Occipital lobe (tissue), 3 donors: ENCODE measurements at places on chromosomes 3 and 15.

GRCh38 chr3:152910211-152910610 is 75.3 kb downstream of the P2RY1 start:
- DNase-seq: no peak

DNA sequence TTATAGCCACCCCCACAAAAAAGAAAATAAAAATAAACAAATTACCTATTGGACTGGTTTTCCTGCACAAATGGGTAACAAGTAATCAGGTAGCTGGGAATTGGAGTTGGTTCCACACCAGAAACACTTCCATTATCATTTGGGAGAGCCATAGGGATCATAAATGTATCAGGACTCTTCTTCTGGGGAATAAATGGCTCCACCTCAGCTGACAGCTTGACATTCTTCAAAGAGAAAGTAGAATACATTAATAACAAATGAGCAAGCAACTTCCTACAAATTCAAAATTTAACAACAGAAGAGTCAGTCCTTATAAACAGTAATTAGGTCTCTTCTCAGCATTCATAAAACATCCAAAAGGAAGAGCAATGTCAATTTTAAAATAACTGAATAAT is 8.7 kb downstream of the SECISBP2L start:
- no peak for DNase-seq

DNA sequence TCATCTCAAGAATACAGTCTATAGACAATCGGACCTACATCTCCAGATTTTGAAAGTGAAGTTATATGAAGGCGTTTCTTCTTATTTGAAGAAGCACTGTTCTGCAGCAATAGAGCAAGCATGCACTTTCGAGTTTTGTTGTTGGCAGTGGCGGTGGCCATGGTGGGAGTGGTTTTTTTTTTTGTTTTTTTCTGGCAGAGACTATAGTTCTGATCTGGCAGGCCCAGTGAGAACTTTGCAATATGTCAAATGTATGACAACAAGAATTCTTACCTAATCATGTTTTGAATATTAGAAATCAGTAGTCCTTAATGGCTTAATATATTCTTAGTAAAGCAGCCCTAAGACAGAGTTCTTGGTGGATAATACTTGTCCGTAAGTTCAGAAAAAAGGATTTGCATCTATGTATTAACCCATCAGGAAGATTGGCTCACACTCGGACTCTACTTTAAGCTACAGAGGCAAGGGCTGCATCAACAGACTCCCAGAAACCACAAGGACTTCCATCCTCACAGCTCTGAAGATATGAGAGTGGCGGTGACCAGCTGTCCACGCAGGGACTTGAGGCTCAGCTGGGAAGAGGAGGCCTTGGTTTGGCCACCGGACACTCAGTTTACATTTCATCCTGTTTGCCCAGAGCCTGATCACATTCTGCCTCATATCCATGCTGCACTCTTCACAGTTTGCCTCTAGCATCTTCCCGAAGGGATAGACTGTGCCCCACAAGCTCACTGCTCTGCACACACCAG is 124.1 kb upstream of the THBS1 start:
- no peak for DNase-seq

DNA sequence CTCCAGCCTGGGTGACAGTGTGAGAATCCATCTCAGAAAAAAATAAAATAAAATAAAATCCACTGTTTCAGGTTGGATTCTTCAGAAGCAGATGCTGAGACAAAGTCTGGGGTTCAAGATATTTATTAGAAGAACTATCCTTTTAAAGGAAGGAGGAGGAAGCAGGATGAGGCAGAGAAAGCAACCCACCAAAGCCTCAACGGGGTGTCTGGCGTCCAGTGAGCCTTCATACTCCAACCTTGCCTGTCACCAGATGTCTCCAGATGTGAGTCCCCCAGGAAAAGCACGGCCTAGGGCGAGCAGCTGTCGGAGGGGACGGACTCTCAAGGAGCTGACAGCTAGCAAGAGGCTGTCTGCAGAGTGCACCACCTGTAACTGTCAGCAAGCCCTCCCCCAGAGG is 37.3 kb downstream of the MB21D2 start:
- no peak for DNase-seq

DNA sequence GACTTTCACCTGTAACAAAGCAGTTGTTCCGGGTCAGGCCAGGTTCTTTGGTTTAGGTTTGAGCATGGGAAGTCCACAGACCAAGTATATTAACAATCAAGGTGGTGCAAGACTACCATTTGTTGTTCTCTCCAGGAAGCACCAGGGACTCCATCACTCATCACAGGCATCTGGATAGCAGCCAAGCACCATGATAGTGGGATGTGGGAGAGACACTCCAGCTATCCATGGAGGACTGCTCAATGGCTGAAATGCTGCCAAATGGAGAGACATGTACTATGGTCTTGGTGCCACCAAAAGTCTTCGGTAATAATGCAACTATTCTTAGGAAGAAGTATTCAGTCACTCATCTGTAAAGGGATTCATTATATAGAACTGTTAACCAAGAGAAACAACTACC is 143.0 kb downstream of the TNIK start:
- DNase-seq: no peak

DNA sequence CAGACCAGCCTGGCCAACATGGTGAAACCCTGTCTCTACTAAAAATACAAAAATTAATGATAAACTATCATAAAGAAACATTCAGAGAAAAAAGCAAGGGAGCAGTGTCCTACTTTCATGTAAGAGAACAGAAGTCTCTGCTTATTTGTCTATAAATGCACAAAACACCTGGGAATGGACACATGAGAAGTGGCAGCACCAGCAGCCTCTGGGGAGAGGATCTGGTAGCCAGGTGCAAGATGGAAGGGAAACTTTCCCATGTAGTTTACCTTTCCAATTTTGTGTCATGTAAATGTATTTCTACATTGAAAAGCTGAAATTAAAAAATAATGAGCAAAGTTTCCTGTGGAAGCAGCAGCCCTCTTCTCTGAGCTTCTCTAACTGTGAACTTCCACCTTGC is 18.8 kb downstream of the SCAP start:
- DNase-seq: no peak

DNA sequence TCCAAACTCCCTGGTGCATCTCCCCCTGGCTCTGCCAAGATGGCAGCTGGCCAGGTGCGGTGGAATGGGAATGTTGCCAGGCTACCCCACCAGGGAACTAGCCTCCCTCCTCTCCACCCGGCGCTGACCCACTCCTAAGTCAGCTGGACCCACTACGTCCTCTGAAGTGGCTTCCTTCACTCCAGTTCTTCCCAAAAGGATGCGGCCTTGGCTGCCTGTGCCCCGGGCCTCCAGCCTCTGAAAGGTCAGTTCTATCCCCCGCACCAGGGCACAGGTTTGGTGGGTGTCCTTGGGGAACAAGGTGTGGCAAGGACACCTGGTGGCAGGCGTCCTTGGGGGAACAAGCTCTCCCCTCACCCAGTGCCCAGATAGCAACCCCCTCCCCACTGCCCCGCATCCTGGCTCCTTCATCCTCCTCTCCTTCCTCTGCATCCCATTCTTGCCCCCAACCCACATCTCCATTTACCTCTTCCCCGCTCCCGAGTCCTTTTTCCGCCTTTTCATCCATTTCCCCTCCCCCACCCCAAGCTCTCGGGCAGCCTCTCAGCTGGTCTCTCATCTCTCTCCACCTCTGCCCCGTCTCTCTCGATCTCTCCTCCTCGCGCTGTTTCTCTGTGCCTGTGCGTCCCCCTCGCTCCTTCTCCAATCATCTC is 54.0 kb downstream of the LHFPL4 start:
- DNase-seq: no peak

- DNase-seq: no peak
These were observed 40.5 kb upstream of the B3GNT5 start for GRCh38 chr3:183212565-183212964.

DNA sequence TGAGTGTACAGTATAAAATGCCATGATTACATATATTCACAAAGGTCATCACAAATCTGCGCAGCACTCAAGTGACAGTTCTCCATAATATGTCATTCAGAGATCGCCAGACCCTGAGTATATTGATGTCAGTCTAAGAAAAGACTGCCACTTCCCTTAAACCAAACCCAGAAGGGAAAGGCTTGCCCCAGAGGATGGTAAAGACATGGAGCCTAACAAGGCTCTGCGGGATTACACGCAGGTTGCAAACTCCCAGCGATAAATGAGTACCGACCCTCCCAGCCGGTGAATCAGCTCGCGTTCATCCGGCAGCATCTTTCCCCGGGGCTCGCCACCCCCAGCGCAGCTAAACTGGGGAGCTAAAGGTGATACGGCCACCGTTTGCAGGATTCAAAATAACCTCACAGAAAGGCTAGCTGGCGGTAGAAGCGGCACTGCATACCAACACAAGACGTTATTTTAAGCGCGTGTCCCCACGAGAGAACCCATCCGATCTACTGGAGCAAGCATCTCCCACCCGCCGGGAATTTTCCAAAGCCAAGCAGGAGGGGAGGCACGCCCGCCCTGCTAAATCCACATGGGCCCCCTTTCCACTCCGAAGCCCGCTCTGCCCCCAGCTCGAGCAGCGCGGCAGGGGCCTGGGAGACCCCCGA is 643 bp downstream of the MYO5A start:
- DNase-seq: peak; percentile 55

GRCh38 chr3:143613226-143613625 is 235.0 kb downstream of the SLC9A9 start:
- DNase-seq: no peak

GRCh38 chr15:98444138-98444537 is 204.2 kb upstream of the IGF1R start:
- no peak for DNase-seq

DNA sequence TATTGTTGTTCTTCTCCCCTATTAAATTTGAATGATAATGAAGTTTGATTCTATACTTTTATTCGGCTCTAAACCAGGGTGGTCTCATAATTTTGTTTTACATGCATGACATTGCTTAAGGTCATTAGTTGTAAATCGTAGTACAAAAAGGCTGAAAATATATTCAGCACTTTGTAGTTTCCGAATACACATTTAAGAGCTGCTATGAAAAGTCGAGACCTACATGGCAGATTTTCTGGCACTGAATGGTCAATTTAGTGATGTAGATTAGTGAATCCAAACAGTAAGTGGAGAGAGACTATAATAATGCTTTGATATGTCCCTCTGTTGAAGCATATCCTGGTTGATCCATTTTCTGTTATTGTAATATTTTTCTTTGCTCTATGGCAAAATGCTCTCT is 254.0 kb upstream of the SOX2 start:
- no peak for DNase-seq

DNA sequence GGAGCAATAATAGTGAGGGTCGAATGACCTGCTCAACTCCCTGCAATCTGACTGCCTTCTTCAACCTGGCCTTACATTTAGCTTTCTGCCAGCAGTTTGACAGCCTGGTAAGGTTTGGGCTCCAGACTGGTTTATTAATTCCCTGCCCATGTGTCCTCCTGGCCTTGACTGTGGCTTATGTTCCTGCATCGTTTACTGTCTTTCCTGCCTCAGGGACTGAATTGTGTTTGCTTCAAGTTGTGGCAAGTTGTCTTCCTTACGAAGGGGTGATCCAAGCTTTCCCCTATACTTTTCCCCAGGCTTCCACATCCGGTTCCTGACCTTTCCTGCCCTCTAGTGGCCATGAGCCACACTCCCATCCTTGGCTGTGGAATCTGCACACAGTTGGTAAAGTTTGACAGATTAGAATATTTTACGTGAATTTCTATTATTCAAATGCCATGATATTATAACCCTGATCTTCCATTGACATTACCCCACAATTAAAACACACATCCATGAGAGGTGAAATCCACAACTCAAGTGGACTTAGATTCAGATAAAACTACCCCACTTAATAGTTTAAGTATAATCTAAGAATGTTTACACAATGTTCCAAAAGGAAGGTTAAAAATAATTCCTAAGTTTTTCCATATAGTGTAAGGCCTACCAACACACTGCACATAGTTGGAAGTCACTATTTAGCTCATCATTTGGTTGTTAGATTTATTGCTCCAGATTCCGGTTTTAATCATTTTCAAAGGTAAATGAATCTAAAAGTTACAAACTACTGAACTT is 95.7 kb downstream of the NEDD4 start:
- DNase-seq: no peak

DNA sequence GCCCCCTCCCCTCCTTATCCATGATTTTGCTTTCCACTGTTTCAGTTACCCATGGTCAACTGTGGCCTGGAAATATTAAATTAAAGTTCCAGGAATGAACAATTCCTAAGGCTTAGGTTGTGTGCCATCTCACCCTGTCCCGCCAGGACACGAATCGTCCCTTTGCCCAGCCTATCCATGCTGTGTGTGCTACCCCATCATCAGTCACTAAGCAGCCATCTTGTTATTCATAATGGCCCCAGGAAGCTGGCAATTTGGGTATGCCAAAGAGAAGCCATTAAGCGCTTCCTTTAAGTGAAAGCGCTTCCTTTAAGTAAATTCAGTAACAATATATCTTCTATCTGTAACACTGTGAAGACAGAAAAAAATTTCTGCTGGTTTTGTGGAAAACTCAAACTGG is 49.2 kb upstream of the LDHAL6B start:
- DNase-seq: no peak

DNA sequence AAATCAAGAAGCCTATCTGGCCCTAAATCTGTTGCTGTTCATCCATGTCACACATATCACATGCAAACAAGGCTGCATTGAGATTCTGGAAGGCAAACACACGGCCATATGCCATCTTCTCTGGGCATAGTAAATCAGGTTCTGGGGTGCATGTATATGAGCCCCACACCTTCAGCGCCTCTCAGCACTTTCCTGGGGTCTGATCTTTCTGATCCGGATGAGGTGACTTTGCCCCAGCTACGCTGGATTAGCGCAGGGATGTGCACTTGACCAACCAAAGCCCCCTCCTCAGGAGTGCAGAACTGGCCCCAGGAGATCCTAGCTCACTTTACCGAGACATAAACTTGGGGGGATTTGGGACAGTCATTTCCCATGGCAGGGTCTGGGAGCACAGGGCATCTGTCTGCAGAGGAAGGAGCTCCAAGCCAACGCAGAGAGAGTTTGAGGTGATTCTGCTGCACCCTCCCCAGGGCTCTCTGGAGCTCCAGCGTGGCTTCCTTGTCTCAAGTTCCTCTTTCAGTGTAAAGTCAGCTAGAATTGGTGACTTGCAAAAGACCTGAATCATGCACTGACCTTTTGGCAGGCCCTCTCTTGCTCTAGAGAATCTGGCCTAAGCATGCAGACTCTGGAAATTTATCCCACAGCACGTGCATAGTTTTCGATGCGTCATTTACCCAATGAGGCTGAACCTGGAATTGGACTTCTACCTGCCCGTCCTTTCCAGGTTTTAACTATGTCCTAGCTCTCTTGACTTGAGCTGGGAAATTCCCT is 63.5 kb upstream of the KLF13 start:
- no peak for DNase-seq

- no peak for DNase-seq
These were observed 60.7 kb downstream of the IMPG2 start for GRCh38 chr3:101259485-101260341.

GRCh38 chr15:38389924-38390542 is 63.9 kb upstream of the FAM98B start:
- no peak for DNase-seq

- DNase-seq: no peak
These were observed 248.8 kb downstream of the MBNL1 start for GRCh38 chr3:152517502-152517901.

DNA sequence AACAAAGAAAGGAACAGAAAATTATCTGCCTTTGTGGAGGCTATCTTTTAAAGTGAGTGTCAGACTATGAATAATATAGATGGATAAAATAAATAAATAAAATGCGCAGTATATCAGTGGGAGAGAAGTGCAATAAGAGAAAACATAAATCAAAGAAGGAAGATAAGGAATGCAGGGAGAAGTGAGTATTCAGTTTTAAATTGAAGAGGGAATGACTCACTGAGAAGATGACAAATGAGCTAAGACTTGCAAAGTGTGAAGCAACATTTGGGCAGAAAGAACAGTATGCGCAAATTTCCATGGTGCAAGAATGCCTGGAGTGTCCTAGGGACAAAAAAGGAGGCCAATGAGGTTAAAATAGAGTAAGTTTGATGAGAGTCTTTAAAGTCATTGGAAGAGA is 1300.1 kb upstream of the ALCAM start:
- no peak for DNase-seq
